Upper lobe of left lung (tissue), 6 donors: ENCODE measurements at places on chromosomes 4 and X. TPM values are rescaled to one million over a fixed set of nuclear protein-coding genes. Genes with fewer than 3 reads are reported as not detected.

GRCh38 chr4:43932448-43932847 is 516.2 kb downstream of the KCTD8 start:
- DNase-seq = no peak

DNA sequence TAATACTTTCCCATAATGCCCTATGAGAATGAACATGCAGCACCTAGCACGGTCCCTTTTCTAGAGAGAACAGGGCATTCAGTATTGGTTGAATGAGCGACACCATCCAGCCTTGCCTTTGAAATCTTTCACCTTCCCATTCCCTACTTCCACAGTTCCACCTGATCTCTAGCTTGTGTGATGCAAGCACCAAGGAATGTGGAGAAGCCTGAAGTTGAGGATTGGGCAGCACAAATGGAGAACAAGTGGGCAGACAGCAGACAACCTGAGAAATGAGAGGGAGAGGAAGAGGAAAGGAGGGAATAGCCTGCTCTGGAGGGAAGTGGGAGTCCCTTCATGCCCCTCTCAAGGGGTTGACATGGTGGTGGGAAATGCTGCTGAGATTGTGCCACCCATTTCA is 365.1 kb upstream of the CXorf51A start:
- DNase-seq = no peak

- DNase-seq = no peak
Measured at GRCh38 chr4:47061435-47061834, 30.1 kb downstream of the GABRB1 start.

DNA sequence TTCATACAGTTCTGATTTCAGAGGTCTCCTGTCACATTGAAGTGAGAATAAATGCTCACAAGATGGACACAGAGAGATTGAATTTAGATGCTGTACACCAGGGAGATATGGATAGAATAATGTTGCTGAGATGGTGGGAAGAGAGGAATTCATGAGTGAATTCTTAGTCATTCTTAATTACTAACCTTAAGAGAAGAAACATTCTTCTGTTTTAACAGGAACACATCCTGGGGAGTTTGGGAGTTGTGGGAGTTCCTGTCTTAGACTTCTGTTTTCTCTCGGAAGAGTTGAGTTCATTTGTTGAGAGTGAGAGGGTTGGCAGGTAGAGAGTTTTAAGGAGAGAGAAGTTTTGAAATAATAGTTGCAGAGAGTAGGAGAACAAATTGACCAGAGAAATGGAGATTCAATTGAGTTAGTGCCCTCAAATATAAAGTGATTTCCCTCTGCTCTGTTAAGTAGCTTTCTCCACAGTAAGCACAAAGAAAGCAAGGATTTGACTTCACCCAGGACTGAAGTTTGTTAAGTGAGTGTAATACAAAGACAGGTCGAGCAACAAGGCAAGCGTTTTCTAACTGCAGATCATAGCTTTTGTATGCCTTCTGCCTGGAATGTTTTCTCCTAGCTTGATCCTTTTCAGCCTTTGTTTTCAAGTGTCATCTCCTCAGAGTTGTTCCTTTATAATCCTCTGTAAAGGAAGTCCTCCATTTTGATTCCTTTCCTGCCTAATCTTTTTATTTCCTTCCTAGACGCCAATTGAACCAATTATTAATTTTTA is 205.9 kb downstream of the RAPGEF2 start:
- DNase-seq = no peak

- DNase-seq = no peak
Measured at GRCh38 chr4:152070854-152071253, 310.0 kb upstream of the GATB start.

The ADAM29 gene
- total RNA-seq = not detected

DNA sequence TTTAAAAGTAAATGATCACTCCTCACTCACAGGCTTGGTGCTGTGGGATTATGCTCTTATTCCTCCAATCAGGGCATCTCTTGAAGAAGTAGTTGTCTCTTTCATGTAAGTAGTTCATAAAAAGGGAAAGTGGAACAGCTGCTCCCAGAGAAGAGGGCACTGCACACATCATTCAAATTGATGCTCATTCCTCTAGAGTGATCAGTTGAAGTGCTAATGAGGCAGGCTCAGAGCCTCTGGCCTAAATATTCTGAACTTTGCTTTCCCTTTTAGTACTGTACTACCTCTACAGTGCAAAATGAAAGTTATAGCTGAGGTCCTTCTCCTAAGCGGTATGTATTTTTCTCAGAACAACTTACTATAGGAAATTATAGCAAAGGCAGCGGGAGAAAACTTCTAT is 1453.1 kb downstream of the ARAP2 start:
- DNase-seq = no peak

The ATP2B3 gene
- 0.55 TPM for total RNA-seq

The CSAG3 gene
- total RNA-seq = not detected

GRCh38 chr4:89889289-89889688 is 5.4 kb upstream of the MMRN1 start:
- DNase-seq = peak; percentile 20

GRCh38 chrX:104085477-104085876 is 9.4 kb upstream of the TMSB15C start:
- no peak for DNase-seq

DNA sequence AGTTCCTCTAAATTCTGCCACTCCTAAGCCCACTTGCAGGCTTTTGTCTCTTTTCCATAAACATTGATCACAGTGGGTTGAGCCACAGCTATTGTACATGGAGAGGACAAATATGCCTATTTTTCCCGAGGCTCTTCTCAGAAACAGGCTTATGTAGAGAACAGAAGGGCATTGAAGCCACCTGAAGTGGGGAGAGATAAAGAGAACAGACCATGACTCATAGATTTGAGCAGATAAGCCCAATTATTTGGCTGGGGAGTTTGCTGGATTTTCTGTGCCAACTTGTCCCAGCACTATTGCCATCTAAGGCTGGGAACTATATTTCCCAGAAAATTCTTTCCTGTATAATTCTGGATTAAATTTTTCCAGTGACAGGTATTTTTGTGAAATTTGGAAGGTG is 446.1 kb upstream of the RPS6KA3 start:
- DNase-seq = no peak

- DNase-seq = no peak
Measured at GRCh38 chrX:118734909-118735308, 7.5 kb downstream of the IL13RA1 start.

DNA sequence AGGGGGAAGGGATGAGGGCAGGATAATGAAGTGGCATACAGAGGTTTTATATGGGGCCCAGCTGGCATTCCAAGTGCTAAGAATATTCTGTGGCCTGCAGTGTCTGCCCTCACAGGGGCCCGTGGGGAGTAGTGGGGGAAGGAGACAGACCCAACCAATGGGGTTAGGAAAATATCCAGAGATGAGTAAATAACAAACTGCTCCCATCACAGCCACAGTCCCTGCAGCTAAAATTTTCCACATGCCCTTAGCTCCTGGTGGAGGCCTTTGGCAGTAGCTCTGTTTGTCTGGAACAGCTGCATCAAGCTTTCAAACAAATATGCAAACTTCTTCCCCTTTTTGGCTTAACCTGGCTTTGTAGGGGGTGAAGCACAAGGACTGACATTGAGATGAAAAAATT is 3.1 kb downstream of the SRPX2 start:
- DNase-seq = no peak

The MAGEA3 gene
- not detected for total RNA-seq

GRCh38 chr4:15653864-15654592 is 1.1 kb downstream of the FBXL5 start:
- no peak for DNase-seq

DNA sequence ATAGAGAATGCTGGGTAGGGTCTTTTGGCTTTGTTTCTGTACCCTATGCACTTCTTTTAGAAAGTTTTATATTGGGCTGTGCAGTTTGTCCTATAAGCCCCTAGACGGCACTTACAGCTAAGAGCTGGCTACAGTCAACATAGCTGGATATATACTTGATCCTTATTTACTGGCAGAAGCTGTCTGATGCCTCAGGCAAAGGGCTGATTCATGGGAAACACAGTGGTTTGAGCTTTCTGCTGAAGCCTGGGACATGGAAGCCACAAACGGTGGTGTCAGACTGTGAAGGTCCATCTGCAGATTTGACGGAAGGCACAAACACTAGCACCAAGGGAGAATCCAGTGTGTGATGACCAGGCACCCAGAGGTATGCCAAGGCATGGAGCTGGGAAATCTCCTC is 608.4 kb downstream of the ANKRD50 start:
- no peak for DNase-seq

The FRG1 gene
- 50.1 TPM for total RNA-seq

DNA sequence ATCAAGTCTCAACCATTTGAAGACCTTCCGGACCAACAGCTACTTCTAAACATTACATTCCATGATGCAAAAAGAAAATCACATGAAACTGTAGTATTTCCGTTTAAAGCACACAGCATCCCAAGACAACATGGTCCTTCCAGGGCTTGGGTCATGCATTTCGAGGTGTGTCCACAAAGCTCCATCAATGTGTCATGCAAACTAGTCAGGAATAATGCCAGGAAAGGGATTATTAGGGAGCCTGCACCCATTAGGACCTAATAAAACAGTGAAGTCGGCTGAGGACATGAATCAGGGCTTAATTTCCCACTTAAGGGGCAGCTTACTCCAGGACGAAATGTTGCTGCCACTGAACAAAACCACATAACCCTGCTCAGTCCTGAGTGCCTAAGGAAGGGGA is 177.9 kb downstream of the TSPAN5 start:
- DNase-seq = no peak

DNA sequence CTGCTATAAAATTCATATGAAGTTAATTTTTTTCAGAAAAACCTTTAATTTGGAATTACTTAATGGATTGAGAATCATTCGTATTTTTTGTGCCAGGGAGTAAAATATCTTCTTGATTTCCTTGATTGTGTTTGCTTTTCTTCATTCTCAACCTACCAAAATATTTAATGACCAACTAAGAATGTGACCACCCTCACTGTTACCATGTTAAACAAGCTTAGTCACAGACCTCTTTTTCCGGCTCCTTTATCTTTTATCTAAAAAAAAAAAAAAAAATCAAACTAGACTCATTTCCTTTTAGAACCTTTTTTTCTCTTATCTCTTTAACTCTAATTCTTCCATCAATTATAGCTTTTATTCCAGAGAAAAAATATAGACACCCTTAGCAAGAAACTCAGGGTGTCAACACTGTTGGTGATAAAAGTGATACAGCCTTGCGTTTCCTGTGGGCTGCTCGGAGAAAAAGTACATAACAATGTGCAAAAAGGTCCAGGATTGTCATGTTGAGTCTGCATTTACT is 20.6 kb upstream of the HPGDS start:
- no peak for DNase-seq

The UGT2B15 gene
- total RNA-seq = not detected

GRCh38 chrX:108224218-108224617 is 132.6 kb downstream of the ATG4A start:
- DNase-seq = no peak

The ZCCHC12 gene
- 1.1 TPM for total RNA-seq

DNA sequence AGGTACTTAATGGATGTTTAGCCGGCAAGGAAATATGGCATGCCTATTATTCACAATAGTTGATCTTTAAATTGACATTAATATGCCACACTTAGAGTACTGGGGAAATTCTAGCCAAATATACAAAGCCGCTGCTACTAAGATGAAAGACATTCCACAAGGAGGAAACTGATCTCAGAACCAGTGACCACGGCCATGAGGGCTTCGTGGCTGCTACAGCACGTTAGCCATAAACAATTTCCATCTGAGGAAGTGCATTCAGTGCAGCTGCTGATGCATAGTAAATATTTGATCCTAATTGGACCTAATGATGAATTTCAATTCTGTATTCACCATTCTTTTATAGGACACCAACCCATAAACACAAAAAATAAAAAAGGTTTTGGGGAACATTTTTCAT is 59.1 kb downstream of the SORBS2 start:
- no peak for DNase-seq

DNA sequence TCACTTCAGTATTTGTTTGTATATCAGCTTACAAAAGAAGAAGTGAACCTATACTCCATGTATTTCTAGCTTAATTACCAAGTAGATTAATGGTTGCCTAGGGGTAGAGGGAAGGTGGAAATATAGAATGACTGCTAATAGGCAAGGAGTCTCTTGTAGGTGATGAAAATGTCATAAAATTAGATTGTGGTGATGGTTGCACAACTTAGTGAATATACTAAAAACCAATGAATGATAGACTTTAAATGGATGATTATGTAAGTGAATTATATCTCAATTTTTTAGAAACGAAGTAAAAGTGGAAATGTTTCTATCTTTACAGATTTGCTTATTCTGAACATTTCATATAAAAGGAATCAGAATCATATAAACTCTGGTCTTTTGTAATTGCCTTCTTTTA is 165.5 kb downstream of the AWAT2 start:
- no peak for DNase-seq

- DNase-seq = no peak
Measured at GRCh38 chr4:167230744-167231143, 3.5 kb downstream of the SPOCK3 start.

The PF4V1 gene
- not detected for total RNA-seq

The TMEM33 gene
- 40.4 TPM for total RNA-seq

DNA sequence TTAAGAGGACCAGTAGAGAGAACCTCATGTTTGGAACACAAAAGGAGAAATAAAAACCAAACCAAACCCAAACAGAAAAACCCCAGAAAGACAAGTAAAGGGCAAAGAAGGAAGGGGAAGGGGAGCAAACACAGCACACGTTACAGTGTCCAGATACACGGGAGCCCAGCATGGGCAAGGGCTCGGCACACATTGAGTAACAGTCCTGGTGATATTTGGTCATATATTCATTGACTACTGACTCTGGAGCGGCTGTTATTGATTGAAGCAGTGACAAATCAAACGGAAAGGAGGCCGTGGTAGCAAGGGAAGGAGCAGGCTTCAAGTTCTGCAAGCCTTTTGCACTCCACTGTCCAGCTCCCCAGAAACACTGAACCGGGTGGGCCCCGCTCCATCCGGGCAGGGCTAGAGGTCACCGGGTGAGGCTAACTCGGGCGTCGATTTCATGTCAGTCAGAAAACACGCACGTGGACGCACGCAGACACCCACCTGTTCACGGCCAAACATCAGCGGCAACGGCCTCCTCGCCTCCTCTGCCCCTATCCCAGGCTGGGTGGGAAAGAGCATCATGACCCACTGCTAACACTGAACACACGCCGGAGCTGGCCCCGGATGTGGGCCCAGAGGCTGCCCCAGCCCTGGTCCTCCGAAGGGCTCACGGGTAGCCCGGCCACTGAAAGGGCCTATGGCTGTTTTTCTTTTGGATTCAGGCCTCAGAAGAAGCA is 3.7 kb upstream of the IRAK1 start:
- DNase-seq = no peak

DNA sequence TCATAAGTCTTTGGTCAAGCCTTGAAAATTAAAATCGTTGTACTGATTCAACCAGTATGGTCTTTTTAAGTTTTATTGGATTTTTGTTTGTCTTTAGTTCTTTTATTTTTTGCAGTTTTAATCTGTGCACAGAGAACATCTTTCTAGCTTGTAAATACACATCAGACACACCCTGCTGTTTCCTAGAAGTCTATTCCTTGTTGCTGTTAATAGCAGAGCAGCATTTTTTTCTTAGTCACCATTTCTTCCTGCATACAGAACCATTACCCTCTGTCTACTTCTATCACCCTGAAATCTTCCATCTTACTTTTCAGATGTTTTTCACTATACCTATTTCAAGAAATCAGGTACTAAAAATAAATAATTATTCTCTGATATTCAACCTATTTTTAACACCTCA is 375.4 kb downstream of the GRID2 start:
- DNase-seq = no peak
